ENCODE measurements at places on chromosomes 2 and 18. TPM values are rescaled to one million over a fixed set of nuclear protein-coding genes. Genes with fewer than 3 reads are reported as not detected.

Gene LANCL1
- total RNA-seq, result 17.0 TPM

Gene FNDC4
- total RNA-seq, result 11.6 TPM

Gene RUFY4
- total RNA-seq, result not detected

Gene GPR35
- 0.50 TPM for total RNA-seq

Gene CTIF
- total RNA-seq, result 31.2 TPM

Gene TMEM131
- 13.9 TPM for total RNA-seq

Gene OBSL1
- total RNA-seq, result 13.9 TPM

Gene ALPG
- total RNA-seq, result not detected

Gene ZNF804A
- total RNA-seq, result 0.16 TPM

Gene L3MBTL4
- 10.8 TPM for total RNA-seq

Gene FKBP1B
- 9.3 TPM for total RNA-seq

Gene HOXD8
- 12.6 TPM for total RNA-seq

Gene PRSS56
- not detected for total RNA-seq

Gene STARD6
- not detected for total RNA-seq

Gene CUL3
- total RNA-seq, result 44.2 TPM

Gene ABCG8
- total RNA-seq, result not detected

Gene ERFE
- 0.65 TPM for total RNA-seq

Gene MAP3K19
- total RNA-seq, result not detected

Gene PLCL1
- 2.0 TPM for total RNA-seq

Gene CRIM1
- 681 TPM for total RNA-seq

Gene PLB1
- under 0.01 TPM for total RNA-seq

Gene INPP5D
- 37.7 TPM for total RNA-seq

Gene INPP4A
- 16.7 TPM for total RNA-seq

Gene TMEM237
- total RNA-seq, result 13.6 TPM

Gene HAAO
- total RNA-seq, result not detected

Gene DHRS9
- 0.13 TPM for total RNA-seq

Gene LYG2
- total RNA-seq, result not detected

Gene ANKRD30B
- not detected for total RNA-seq

Gene ANKRD53
- 0.32 TPM for total RNA-seq

Gene THSD7B
- total RNA-seq, result not detected

Gene EGR4
- not detected for total RNA-seq

Gene ASIC4
- not detected for total RNA-seq

Gene KCMF1
- total RNA-seq, result 21.9 TPM

Gene DSC3
- total RNA-seq, result 0.16 TPM

Gene PAX8
- 0.16 TPM for total RNA-seq

Gene FAP
- 9.7 TPM for total RNA-seq

Gene CLASP1
- total RNA-seq, result 28.8 TPM

Gene UGT1A4
- not detected for total RNA-seq

Gene CASP10
- total RNA-seq, result 59.7 TPM

Gene DPP4
- total RNA-seq, result 16.4 TPM

Gene UGT1A6
- not detected for total RNA-seq

Gene MALT1
- total RNA-seq, result 27.0 TPM

Gene GALNT14
- 0.13 TPM for total RNA-seq

Gene ABHD1
- not detected for total RNA-seq

Gene DSG4
- total RNA-seq, result not detected

Gene DPP10
- not detected for total RNA-seq

Gene STAT4
- total RNA-seq, result under 0.01 TPM

Gene RAB6C
- not detected for total RNA-seq

Gene SPC25
- 3.0 TPM for total RNA-seq

Gene DSG1
- not detected for total RNA-seq

Gene RAMP1
- 0.25 TPM for total RNA-seq

Gene LAMA3
- total RNA-seq, result 12.6 TPM

Gene FBLN7
- total RNA-seq, result 4.4 TPM

Gene SOX11
- total RNA-seq, result under 0.01 TPM

Gene ARMC9
- 6.5 TPM for total RNA-seq

Gene CHST9
- not detected for total RNA-seq

Gene HAT1
- 29.0 TPM for total RNA-seq

Data from bladder microvascular endothelial cell (primary cell).